ENCODE measurements at places on chromosomes 11 and 22.

DNA sequence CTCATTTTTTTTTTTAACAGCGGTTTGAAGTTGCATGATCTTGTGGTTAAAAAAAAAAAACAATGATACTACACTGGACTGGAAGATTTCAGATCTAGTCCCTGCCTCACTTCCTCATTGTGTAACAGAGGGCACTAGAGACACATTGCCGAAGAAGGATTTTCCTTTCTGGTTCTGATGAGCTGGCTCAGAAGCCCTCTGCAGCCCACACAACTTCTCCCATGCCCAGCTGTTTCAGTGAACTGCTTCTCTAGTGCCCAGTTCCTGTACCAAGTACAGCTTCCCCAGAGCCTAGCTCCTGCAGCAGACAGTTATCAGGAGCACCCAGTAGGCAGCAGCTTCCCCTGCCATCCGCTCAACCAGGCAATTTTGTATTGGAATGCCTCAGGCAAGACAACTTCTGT is 29.5 kb upstream of the ANO5 start:
- DNase-seq = no peak

- DNase-seq = no peak
Measured at GRCh38 chr11:79314906-79315689, 125.7 kb downstream of the TENM4 start.

DNA sequence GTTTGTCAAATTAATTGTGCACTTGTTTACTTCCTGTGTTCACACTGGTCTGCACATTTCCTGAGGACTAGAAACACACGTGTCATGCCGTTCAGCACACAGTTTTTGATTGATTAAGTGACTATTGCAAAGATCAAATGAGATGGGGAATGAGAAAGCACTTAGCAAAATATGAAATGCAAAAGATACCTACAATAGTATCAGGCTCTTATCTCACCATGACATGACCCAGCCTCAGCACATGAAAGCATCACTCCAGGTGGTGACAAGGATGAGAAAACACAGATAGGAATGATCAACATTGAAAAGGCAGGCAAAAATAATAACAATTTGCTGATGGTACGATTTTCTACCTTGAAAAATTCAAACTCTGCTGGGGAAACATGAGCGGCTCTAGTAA is 42.1 kb upstream of the TP53I11 start:
- DNase-seq = no peak

GRCh38 chr22:45235101-45235777 is 5.5 kb downstream of the KIAA0930 start:
- DNase-seq = peak; percentile 84

- DNase-seq = peak; percentile 82
Measured at GRCh38 chr11:19344661-19345518, 104.1 kb upstream of the E2F8 start.

DNA sequence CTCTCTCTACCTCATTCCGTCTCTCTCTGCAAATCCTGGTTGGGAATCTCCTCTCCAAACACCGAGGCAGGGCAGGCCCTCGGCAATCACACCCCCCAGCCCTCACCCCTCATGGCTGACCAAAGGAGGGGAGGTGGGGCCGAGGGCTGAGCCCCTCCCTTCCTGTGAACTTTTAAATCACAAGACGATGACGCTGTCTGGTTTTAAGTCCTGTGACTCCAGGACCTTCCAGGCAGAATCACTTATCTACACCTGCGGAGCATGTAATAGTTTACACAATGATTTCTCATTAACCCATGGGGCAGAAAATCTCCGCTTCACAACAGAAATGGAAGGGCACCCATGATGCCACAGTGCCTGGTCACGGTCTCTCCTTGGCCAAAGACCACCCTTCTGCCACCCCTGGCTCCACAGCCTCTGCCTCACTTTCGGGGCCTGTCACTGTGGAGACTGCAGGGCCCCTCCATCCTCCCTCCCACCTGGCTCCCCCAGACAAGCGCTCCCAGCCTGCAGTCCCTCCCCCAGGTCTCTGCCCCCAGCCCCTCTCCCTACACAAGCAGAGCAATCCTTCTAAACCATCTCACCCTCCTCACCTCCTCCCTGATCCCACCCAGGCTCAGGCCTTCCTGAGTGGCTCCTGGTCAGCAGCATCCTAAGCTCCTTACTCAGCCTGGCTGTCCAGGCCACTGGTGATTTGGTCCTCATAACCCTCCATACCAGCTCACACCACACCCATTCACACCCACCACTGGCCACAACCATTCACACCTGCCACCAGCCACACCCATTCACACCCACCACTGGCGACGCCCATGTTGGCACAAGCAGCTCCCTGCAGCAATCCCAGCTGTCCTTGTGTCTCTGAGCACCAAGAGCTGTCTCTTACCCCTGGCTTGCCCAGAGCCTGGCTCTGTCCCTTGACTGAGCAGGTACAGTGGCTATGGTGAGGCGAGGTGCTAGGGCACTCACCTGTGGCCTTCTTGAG is 30.7 kb upstream of the ARFGAP3 start:
- no peak for DNase-seq

DNA sequence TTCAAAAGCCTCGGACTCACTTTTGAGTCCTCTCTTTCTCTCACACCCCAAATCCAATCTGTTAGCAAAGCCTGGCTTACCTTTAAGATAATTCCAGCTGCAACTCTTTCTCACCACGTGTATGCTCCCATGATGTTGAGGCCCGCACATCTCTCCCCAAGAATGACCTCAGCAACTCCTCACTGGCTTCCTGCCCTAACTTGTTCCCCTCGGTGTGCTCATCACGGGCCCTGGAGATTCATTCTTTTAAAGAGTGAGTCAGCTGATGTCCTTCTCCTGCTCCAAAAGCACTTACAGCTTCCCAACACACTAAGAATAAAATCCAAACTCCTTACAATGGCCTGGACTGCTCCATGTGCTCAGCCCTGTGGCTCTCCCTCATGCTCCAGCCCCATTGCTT is 1041.3 kb downstream of the OPCML start:
- no peak for DNase-seq

- no peak for DNase-seq
Measured at GRCh38 chr11:128956401-128957201, 13.9 kb upstream of the TP53AIP1 start.

GRCh38 chr11:82974135-82974534 is 72.6 kb downstream of the DDIAS start:
- no peak for DNase-seq

- no peak for DNase-seq
Measured at GRCh38 chr11:2088746-2089535, 50.2 kb downstream of the IGF2 start.

DNA sequence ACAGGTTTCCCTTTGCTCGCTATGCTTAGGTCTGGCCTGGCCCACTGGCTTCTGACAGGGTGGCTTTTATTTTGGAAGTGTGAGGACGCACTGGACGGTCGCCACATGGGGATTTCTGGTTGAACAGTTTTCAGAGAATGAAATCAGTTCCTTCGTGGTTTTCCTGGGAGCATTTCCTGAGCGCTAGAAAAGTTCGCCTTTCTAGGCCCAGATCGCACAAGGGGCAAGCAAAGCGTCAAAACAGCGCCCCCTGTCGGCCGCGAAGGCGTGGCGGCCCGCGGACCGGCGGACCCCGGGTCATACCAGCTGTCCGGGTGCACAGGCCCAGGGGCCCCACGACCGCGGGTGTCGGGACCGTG is 12.7 kb upstream of the CYP2R1 start:
- DNase-seq = peak; percentile 92

DNA sequence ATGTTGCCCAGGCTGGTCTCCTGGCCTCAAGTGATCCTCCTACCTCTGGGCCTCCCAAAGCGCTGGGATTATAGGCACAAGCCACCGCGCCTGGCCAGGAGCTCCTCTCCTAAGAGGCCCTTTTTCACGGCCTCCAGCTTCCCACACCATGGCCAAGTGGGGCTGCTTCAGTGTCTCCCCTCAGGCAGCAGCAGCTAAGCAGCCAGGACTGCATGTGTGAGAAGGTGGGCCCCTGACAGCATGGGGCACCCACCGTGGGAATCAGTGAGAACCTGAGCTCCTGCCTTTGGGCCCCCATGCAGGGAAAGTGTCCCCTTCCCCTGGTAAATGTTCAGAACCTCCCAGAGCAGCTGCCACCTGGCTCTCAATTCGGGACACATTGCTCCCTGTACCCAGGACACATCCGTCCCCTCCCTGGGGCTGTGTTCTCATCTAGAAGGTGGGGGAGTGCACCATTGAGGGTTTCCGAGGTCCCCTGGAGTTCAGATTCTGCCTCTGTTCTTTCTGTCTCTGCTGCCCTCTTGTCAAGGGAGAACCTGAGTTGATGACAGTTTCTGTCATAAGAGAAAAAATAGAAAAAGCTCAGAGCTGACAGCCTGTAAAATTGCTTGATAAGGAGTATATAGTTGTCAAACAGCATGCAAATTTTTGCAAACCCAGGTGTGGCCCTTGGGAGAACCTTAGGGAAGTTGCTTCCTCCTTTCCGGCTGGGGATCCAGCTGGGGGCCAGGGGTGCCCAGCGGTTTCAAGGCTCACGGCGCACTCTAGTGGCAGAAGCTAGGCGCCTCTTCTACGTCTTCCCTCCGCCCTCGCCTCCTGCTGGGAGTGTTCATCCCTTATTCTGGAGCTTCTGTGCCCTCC is 29.7 kb downstream of the FAM83F start:
- DNase-seq = peak; percentile 86

GRCh38 chr22:36292823-36293530 is 40.0 kb downstream of the APOL1 start:
- DNase-seq = peak; percentile 35

- DNase-seq = no peak
Measured at GRCh38 chr22:48045369-48045768, 1282.9 kb downstream of the TBC1D22A start.

- DNase-seq = no peak
Measured at GRCh38 chr22:36790648-36791047, 14.7 kb upstream of the IFT27 start.

GRCh38 chr22:47395481-47395880 is 633.0 kb downstream of the TBC1D22A start:
- DNase-seq = peak; percentile 55

DNA sequence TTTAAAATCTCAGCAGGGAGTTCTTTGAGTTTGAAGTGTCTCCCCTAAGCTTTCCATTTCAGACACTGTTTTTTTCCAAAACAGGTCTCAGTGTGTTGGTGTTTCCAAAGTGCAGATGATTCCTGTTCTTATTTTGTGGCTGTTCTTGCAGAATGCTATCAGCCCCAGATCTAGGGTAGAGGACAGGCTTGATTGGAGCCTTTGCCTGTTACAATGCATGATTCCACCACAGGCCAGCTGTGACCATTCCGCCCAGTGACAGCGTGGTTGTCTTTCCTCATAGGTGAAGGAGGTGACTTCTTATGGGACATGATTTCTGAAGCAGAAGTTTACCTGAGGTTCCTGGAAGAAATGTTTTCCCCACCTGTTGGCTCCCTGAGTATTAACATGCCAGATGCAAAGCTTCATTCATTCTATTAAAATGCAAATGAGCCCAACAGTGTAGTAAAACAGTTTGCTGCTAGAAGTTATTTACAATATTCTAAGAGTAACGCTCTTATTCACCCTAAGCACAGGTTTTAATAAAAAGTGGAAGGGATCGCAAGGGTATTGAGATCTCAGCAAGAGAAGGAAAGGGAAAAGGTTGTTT is 36.9 kb upstream of the BIRC3 start:
- DNase-seq = no peak

GRCh38 chr11:66316849-66317251 is at the start of gene CD248:
CD248 (minus strand) TSS chr11:66317044; CDS start chr11:66317027, 17 bp downstream.
- peak; percentile 90 for DNase-seq

DNA sequence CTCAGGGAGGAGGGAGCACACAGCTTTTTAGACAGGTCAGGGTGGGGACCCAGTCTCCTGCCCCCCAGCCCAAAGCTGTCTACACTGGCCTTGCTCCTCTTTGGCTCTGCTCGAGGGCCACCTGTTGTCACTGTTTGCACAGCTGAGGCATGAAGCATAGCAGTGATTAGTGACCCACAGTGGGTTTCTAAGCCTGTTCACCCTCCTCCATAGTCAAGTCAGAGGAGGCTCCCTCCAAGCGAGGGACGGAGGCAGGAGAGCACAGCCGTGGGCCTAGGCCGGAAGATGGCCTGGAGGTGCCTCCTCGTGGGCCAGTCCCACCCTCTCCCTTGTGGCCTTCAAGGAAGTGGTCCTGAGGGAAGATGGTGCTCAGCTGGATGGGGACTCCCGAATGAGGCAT is 241.1 kb downstream of the GRIK4 start:
- no peak for DNase-seq

DNA sequence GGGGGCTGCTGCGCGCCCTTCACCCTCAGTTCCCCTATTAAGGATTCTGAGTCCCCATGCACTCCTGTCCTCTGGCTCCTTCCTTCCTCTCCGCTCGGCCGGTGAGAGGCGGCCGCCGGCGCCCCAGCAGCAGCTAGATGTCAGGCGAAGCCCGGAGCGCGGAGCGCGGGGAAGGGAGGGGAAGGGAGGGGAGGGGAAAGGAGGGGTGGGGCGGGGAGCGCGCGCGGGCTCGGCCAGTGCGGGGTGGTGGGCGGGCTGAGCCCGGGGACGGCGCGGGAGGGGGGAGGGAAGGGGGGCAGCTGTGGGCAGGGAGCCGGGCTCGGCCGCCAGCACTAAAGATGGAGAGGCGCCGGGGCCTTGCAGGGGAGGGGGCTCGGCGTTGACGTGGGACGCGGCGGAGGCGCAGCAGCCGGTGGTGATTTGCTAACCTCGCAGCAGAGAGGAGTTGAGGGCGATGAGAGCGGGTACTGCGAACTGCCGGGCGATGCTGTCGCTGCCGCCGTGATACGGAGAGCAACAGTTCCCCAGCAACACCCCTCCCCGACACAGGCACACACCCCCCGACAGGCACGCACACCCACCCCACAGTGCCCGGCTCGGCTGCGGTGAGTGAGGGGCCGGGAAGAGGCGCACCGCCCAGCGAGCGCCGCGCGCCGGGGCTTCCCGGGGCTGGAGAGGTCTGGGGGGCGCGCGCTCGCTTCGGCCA is at the start of gene ZBTB16:
TSS of gene ZBTB16 (plus strand) at position 434 of the 706 bp plus-strand sequence. CDS start 3,590 bp downstream, outside the sequence.
- DNase-seq = peak; percentile 95

GRCh38 chr11:35218956-35219355 is 80.0 kb downstream of the CD44 start:
- DNase-seq = no peak

- no peak for DNase-seq
Measured at GRCh38 chr22:44592824-44593148, 94.8 kb upstream of the RTL6 start.

DNA sequence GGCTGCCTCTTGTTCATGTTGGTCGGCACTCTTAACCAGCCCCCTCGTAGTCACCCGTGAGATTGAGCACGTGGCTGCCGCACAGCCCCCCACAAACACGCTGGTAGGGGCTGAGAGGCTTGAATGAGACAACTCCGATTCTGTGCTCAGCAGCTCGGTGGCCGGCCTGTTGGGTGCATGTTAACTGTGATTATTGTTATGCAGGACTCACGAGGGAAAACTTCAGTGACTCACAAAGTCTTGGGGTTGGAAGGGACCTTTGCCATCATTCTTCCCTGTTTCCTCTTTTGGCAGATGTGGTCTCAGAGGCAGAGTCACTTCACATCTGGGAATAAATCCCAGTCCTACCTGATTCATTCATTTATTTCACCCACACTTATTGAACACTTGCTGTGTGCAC is 75.2 kb downstream of the ADAMTS15 start:
- DNase-seq = peak; percentile 62
